ENCODE measurements at places on chromosomes 6 and 20.

- DNase-seq: no peak
These were observed 26.8 kb upstream of the UBE2J1 start for GRCh38 chr6:89379281-89379680.

DNA sequence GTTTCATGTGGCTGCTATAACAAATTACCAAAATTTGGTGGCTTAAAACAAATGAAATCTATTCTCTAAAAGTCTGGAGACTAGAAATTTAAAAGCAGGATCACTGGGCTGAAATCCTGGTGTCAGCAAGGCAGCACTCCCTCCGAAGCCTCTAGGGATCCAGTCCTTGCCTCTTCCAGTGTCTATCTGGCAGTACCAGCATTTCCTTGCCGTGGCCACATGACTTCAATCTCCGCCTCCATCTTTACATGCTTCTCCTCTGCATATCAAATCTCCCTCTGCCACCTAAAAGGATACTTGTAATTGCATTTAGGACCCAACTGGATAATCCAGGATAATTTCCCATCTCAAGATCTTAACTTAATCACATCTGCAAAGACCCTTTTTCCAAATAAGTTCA, 30.2 kb downstream of the ARHGAP18 start:
- DNase-seq: no peak

DNA sequence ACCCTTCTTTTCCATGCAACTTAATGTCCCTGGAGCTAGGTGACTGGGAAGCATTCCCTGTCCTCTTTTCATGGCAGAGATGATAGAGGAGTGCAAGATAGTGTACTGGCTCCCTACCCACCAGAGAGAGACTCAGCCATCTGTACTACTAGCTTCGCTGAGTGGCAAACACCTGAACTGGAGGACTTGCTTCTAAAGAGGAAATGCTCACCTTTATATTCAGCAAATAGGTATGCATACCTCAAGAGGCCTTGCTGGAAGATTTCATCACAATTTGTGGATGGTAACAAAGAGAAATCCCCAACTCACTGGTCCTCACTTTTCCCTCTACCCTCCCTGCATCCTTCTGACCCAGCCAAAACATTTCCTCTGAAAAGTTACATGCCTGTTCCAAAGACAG, 124.1 kb downstream of the FOXA2 start:
- no peak for DNase-seq

- DNase-seq: no peak
These were observed 14.9 kb downstream of the TMEM181 start for GRCh38 chr6:158574800-158575199.

DNA sequence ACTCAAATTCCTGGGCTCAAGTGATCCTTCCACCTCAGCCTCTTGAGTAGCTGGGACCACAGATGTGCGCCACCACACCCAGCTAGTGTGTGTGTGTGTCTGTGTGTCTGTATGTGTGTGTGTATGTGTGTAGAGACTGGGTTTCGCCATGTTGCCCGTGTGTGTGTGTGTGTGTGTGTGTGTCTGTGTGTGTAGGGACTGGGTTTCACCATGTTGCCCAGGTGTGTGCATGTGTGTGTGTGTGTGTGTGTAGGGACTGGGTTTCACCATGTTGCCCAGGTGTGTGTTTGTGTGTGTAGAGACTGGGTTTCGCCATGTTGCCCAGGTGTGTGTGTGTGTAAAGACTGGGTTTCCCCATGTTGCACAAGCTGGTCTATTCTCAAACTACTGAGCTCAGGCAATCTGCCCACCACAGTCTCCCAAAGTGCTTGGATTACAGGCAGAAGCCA, 28.3 kb downstream of the CDK5RAP1 start:
- no peak for DNase-seq

DNA sequence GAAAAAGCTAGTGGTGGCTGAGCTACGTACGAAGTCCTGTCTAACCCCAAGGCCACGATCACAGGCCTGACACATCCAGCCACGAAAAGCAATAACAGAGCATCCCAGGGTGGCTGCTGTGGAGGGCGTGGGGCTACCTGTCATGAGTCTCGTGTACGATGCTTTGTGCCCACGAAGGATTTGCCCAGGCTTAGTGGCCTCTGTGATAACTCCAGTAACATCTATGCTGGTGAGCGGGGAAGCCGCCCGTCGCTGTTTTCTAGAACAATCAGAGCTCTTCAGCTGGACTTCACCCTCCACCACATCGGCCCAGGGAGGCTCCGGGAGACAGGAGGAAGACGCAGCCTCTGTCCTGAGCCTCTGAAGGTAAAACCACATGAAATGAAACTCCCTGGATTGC, 250.5 kb downstream of the TAF4 start:
- no peak for DNase-seq

DNA sequence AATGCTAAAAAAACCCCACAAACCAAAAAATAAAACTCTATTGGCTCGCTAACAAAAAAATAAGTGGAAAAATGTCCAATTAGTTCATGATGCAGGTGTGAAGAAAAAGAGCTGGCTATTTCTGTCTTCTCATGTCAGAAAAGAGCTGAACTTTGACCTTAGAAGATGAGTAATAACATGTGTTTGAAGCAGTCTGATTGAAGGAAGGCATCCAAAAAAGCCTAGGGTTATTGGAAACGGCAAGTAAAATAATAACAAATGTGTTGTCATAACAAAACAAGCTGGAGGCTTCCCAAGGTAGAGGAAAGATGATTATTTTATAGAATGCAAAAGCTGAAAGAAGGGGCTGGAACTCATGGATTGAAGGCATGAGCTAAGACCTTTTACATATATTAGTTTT, 94.4 kb upstream of the FAM184A start:
- no peak for DNase-seq

GRCh38 chr6:167027772-167028171, 28.6 kb downstream of the CEP43 start:
- DNase-seq: no peak

DNA sequence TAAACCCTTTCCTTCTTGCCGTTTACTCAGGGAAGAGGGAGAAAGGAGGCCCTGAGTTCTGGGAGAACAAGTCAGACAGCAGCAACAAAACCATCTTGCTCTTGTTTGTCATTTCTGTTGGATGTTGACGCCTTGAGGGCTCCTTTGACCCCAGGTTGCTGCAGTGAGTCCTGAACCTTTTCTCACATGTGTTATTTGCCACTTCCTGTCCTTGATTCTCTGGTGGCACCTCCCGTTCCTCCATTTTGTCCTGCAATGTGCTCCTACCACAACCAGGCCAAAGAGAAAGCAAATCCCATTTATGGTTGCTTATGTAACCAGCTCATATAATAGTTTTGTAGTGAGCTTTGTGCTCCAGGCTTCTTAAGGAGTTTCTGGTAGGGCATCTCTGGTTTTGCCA, 66.6 kb upstream of the ADGRF4 start:
- no peak for DNase-seq

DNA sequence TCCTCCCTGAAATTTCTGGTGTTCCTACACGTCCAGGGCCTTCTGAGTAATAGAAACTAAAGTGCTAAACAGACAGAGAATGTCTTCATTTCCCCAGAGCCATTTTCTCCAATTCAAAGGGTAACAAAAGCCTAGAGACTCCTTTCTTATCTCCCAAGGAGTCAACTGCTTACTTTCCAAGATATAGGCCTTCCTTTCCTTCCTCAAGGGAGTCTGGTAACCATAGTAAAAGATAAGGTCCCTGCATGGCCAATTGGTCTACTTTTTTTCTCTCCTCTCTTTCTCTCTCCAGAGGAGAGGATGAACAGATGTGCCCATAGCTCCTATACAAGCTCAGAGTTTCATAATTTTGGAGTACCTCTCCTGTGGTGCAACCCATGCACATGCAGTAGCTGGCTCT, 185.7 kb downstream of the ASCC3 start:
- no peak for DNase-seq

DNA sequence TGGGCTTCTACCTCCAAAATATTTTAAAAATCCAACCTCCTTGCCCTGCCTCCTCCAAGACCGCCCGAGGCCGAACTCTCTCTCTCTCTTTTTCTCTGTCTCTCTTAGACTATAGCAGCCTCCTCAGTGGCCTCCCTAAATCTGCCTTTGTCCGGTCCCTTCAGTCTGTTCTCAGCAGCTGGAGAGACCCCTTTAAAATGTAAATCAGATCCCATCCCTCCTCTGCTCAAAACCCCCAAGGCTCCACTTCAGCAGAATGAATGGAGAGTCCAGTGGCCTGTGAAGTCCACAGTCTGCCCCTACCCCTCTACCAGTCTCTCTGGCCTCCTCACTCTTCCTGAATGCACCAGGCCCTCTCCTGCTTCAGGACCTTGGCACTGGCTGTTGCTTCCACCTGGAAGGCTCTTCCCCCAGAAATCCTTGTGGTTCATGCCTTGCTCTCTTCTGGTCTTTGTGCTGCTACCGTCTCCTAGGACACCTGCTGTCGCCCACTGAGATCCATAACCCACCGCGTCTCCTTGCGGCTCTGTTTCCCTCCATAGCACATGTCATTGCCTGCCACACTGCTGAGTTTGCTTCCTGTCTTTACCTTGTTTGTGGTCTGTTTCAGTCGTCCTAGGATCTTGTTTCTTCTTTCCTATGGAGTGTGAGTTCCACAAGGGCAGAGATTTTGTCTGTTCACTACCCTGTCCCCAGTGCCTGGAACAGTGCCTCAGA, 6.0 kb downstream of the MLN start:
- no peak for DNase-seq

Data from T-helper 17 cell (primary cell).